ENCODE measurements at places on chromosomes 4 and X.
A peak's percentile ranks its signal among the peaks of the same experiment; 100 is the strongest.

GRCh38 chr4:94304365-94304971 lies 38.2 kb downstream of the HPGDS start:
- no peak for DNase-seq

GRCh38 chr4:159444678-159445077 lies 341.8 kb downstream of the RAPGEF2 start:
- DNase-seq, result no peak

GRCh38 chrX:136220951-136221350 lies 30.2 kb downstream of the MAP7D3 start:
- no peak for DNase-seq

GRCh38 chrX:48043056-48043455 lies 28.4 kb downstream of the ZNF630 start:
- no peak for DNase-seq

DNA sequence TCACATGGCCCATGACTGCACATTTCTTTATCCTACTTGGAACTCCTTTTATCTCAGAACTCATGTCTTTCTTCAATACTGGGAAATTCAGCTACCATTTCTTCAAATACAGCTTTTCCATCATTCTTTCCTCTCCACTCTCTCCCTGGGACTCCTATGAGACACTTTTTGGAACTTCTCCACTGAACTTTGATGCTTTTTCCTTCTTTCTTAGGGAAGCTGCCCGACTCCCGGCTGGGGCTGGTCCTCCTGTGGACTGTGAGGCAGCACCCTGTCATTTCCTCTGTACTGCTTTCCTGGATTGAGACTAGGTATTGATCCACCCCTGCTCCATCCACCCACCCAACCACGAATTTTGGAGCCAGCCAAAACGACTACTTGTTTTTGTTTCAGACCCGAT lies 40.0 kb downstream of the ZFYVE28 start:
- no peak for DNase-seq

GRCh38 chr4:17170131-17170530 lies 271.7 kb upstream of the LDB2 start:
- no peak for DNase-seq

GRCh38 chr4:8836664-8837171 lies 34.9 kb downstream of the HMX1 start:
- no peak for DNase-seq

GRCh38 chr4:168057412-168057811 lies 34.9 kb upstream of the ANXA10 start:
- DNase-seq, result no peak

DNA sequence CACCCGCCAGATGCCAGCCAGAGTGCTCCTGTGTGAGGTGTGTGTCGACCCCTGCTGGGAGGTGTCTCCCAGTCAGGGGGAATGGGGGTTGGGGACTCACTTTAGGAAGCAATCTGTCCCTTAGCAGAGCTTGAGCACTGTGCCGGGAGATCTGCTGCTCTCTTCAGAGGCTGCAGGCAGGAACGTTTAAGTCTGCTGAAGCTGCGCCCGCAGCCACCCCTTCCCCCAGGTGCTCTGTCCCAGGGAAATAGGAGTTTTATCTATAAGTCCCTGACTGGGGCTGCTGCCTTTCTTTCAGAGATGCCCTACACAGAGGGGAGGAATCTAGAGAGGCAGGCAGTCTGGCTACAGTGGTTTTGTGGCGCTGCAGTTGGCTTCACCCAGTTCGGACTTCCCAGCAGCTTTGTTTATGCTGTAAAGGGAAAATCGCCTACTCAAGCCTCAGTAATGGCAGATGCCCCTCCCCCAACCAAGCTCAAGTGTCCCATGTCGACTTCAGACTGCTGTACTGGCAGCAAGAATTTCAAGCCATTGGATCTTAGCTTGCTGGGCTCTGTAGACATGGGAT lies 80.8 kb downstream of the CCSER1 start:
- no peak for DNase-seq

DNA sequence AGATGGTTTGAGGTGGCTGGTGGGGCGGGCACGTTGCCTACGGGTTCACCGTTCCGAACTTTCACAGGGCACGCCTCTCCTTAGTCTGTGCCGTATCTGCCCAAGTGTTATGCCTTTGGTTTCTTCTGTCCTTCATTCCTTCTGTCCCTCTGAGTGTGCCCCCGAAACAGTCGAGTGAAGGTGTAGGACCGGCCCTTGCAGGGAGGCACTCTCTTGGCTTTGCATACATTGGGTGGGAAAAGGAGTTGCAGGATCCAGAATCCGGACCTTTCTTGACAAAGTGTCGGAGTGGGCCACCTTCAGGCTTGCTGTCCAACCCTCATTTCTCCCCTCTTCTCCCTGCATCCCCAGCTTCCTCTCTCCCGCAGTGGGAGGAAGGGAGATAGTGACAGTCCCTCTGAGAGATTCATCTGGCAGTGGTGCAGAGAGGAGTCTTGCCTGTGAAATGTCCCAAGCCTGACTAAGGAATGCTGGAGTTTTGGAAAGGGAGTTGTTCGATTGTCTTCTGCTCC lies 569 bp downstream of the ARFIP1 start:
- no peak for DNase-seq

DNA sequence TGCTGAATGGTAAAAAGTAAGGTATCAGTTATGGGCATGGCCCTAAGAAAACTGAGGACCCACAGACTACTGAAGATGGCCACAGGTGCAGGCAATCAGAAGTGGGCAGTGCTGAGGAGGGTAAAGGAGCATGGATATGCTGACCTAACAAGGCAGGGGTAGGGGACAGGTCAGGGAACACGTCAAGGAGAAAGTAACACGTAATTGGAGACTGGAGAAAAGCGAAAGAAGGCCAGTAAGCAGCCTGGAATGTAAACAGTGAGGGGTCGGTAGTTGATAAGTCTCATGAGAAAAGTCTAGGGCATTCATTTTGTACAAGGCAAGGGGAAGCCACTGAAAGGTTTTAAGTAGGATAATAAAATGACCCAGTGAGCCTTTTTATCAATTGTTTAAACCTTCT lies 153.3 kb downstream of the PRDM5 start:
- DNase-seq, result no peak

GRCh38 chr4:94459462-94460161 lies 7.9 kb downstream of the PDLIM5 start:
- DNase-seq, result no peak

GRCh38 chr4:139524062-139524631 lies 31.9 kb downstream of the SETD7 start:
- peak; percentile 6 for DNase-seq

GRCh38 chr4:168696826-168697225 lies 200.0 kb downstream of the PALLD start:
- no peak for DNase-seq

DNA sequence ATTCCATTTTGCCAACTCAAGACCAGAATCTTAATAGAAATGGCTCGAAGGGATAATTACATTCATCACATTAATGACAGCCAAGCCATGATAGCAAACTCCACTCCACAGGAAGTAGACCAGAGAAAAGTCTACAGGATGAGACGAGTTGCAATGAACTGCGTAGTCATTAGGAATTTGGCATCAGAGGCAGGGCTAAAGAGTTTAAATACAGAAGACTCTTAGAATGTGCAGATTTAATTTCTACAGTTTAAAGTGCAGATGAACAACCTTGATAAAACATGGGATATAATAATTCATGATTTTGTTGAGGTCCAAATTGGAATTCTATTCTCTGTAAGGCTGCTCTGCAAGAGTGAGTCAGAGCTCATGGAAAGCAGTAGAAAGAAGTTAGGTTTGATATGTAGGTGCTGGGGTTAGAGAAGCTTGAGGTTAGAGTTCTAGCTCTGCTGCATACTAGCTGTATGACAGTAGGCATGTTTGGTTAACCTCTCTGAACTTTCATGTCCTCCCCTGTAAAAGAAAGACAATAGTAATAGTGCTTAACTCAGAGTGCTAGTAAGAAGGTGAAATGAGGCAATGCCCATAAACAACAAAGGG lies 32.2 kb downstream of the LNX1 start:
- DNase-seq, result no peak

DNA sequence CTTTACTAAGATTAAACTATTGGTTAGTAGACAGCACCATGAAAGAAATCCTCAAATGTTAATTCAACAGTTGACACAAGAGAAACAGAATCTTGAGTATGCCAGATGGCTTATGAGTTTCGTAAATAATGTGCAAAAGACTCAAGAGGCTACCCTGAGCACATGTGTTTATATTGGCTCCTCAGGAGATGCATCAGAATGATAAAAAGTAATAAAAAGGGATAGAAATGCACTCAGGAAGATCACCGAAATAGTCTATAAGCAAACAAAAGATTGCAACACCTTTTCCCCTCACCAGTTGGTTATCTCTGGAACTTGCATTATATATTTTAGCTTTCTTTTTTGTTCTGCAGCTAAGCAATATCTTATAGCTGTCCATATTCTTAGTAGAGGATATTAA lies 84.4 kb downstream of the SCFD2 start:
- DNase-seq, result no peak

DNA sequence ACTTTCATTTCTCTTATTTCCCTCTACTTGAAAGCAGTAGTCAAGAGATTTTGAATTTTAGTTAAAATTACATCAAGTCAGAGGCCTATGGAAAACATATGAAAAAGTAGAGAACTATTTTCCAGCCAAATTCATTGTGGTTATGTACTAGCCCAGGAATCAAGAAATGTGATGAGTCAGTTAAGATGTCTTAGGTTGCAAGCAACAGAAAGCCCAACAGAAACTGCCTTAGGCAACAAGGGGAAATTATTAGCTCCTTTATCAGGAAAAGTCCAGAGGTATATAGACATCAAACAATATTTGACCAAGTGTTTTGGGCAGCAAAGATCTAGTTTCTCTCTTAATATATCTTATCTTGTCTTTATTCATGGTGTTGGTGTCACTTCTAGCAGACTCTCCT lies 37.8 kb upstream of the FRMD7 start:
- no peak for DNase-seq

DNA sequence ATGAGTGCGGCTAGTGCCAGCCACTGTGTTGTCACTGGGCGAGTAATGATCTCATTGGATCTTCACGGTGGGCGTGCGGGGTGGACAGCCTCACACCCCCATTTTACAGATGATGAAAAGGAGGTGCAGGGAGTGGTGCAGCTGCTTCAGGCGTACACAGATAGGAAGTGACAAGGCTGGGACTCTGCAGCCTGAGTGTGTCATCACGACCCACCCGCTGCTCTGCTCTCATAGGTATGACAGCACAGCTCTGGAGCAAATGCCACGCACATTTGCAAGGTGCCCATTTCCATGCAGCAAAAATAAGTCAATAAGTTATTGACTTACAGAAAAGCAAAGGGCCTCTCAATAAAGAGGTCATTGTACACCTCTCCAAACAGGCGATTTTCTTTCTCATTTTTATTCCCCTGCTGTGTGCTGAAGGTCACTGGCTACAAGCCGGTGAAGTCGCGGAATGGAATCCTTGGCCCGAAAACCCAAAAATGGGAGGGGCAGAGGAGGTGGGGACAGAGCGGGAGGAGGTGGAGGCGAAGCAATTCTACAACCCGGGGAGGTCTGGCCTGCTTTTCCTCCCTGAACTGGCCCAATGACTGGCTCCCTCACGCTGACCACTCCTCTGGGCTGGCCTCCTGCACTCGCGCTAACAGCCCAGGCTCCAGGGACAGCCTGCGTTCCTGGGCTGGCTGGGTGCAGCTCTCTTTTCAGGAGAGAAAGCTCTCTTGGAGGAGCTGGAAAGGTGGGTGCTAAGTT lies at the start of gene SOD3:
Gene SOD3 (plus strand): TSS at position 658 of the 750 bp plus-strand sequence. CDS start 3,949 bp downstream, outside the sequence.
- DNase-seq, result peak; percentile 79

GRCh38 chr4:94765174-94765573 lies 7.4 kb downstream of the BMPR1B start:
- no peak for DNase-seq

DNA sequence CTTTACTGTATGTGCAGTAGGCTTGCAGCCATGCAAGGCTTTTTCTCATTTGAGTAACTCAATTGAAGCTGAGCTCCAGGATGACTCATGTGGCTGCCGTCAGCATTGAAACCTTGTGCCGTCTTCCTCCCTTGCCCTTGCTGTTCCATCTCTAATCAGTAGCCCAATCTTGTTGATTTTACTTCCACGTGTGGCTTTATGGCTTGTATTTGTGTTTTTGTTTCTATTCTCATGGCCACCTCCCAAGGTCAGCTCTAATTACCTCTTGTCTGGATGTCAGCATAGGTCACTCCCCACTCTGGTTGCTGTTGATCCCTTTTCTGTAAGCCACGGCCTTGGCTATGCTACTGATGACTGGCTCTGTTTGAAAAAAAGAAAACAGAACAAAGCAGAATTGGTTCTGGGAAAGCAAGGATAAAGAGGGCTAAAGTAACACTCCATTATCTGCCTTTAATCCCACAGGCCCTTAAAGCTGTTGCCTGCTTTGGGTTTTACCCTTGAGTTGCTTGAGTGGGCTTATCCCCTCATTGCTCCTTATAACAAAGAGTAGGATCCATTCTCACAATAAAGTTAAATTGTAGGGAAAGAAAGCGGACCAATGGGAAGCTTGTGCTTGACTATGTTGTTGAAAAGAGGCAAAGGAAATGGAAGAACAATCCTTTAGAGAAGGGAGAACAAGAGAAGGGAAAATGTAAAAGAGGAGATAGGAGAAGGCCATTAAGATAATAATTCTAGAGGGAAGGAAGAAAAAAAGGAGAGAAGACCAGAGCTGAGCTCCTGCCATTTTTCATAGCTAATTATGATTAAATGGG lies 173.9 kb upstream of the PGRMC2 start:
- DNase-seq, result no peak

DNA sequence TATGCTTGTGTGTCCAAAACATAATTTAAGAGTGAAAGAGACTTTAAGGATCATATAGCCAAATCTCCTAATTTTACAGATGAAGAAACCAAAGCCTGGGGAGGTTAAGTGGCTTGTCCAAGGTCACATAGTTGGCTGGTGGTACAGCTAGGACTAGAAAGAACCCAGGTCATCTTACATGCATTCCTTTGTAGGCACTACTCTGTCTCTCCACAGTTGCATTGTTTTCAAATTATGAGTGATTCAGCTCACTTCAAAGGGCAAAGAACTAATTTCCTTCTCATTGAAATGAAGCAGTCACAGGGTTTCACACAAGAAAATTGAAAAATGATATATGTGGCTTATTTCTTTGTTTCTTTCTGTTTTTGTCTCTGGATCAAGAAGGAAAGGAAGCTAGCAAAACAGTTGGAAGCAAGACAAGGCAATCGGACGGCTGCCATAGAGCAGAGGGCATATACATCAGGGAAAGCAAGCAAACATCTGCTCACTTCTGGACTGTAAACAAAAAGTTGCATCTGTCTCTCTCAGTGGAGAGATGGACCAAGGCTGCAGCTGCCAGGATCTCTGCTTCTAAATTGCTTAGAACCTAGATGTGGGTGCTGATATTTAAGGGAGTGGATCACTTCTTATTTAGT lies 107.5 kb upstream of the AMOT start:
- DNase-seq, result no peak

- no peak for DNase-seq
Observed at GRCh38 chrX:13380211-13380610, 60.4 kb upstream of the ATXN3L start.

Data from C1 segment of cervical spinal cord (tissue), 14 donors.